ENCODE measurements at places on chromosomes 13 and 19.
A peak's percentile ranks its signal among the peaks of the same experiment; 100 is the strongest.

DNA sequence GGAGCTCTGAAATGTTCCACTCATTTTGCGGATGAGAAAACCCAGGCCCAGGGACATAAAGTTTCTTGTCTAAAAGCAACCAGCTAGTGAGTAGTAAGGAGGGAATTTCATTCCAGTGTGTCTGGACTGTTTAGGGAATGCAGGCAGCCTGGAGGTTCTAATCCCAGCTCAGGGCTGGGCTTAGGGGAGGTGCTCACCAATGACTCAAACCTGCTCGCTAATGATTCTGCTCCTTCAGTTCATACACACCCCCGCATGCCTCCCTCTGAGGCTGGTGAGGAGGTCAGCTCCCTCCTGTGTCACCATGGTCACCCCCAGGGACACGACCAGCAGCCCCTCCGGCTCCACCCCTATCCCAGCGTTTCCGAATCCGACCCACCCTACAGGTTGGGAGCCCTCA lies 34.6 kb downstream of the CYP4F2 start:
- no peak for DNase-seq

- DNase-seq, result no peak
Measured at GRCh38 chr19:50626795-50627194, 12.9 kb downstream of the SYT3 start.

GRCh38 chr13:53012707-53013106 lies 15.9 kb upstream of the OLFM4 start:
- no peak for DNase-seq

GRCh38 chr19:12983091-12983490 lies 12.2 kb upstream of the NFIX start:
- DNase-seq, result no peak

DNA sequence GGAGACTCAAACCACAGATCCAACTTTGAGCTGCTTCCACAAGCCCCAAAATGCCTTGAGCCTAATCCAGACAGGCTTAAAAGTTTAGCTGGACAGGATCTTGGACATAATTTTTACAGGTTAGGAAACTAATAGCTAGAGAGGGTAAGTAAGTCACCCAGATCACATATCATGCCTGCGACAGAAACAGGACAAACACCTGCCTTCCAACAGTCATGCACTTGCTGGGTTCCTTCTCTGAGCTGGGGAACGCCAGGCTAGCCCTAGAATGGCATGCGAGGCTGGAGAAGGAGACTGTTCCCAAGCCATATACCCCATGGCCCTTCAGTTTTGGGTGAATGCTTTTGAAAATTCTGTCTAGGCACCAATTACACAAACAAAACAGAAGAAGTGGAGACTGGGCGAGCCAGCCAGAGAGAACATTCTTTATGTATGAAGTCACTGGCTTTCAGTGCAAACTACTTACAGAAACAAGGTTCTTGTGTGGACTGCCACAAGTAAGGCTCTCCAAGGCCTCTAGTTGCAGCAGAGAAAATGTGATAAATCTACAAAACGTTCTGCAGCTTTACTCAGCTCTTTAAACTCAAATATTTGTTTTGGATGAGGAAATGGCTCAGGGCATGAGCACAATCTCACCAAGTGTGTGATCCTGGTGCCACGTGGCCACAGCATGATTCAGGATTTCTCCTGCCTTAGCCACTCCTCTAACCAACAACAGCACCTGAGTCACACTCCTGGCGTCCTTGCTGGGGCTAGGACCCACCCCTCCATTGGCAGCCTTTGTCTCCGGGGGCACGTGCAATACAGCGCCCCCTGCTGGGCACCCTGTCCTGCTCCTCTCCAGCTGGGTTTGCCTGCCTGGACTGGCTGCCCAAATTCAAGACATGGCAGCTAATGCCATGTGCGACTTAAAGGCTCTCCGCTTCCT lies 73.4 kb upstream of the UBL3 start:
- DNase-seq, result peak; percentile 98

- no peak for DNase-seq
Measured at GRCh38 chr13:98992355-98992754, 14.5 kb upstream of the DOCK9 start.

- no peak for DNase-seq
Measured at GRCh38 chr13:75581874-75582640, 32.5 kb downstream of the UCHL3 start.

GRCh38 chr13:65330691-65331090 lies 1899.4 kb downstream of the PCDH9 start:
- no peak for DNase-seq

Measured in EH (cell line).